Stimulated activated CD4-positive, alpha-beta T cell treated with anti-CD3 and anti-CD28 coated beads, Interleukin-12 subunit alpha, Interleukin-12 subunit beta, amount 100 ng/mL, for 48 hours (primary cell): ENCODE measurements at places on chromosomes 2 and 18.

- no peak for DNase-seq
Observed at GRCh38 chr2:165594935-165595255, 125.4 kb downstream of the CSRNP3 start.

- no peak for DNase-seq
Observed at GRCh38 chr2:196170606-196171247, 651 bp downstream of the STK17B start.

GRCh38 chr2:44553456-44553855, 191.7 kb downstream of the CAMKMT start:
- DNase-seq = no peak

DNA sequence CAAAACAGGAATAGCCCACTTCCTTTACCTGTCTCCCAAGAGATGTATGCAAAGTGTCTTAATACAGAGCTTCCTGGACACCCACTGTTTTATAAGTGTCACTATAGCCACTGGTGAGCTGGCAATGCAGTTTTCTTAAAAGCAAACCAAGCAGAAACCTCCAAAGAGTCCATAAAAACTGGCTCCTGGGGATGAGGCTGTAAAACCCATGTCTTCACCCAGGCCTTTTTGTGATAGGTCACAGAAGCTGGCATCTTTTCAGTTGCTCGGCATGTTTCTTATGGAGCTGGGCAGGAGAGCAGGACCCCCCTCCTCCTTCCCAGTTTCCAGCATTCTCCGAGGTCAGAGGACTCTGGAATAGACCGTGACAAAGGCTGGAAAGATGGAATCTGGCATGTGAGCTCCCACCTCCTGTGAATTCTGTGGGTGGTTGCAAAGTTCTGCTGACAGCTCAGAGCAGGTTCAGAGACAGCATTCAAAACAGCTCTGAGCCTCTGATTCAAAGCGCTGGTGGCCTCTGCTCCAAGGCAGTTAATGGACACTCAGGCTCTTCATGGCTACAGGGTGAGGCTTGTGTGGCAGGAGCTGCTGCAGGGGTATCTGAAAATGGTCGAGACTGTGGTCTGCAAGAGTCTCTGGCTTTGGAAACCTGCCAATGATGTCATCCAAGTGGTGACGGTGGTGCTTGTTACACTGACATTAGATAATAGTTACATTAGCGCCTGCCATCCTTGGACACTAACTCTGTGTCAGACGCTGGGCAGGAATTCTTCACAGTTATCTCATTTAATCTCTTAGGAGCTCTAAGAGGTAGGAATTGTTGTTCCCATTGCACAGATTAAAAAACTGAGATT, 283.4 kb downstream of the CLIP4 start:
- no peak for DNase-seq

- no peak for DNase-seq
Observed at GRCh38 chr2:237754182-237754581, 44.4 kb upstream of the RBM44 start.

GRCh38 chr2:212173756-212174510, 364.7 kb downstream of the ERBB4 start:
- no peak for DNase-seq

GRCh38 chr2:62760555-62760954, 55.0 kb downstream of the EHBP1 start:
- no peak for DNase-seq

DNA sequence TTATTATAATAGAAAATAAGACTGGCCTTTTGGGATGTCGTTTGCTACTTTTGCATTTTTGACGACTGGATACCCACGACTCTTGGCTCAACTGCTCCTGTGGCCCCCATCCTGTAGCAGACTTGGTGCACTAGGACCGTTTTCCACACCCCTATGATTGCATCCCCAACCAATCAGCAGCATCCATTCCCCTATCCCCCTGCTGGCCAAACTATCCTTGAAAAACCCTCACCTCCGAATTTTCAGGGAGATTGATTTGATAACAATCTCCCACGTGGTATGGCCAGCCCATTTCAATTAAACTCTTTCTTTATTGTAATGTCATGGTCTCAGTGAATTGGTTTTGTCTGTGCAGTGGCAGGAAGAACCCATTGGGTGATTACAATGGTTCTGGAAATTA, 37.9 kb upstream of the TTR start:
- no peak for DNase-seq

GRCh38 chr2:74682501-74682900, 28.5 kb downstream of the SEMA4F start:
- DNase-seq = no peak

DNA sequence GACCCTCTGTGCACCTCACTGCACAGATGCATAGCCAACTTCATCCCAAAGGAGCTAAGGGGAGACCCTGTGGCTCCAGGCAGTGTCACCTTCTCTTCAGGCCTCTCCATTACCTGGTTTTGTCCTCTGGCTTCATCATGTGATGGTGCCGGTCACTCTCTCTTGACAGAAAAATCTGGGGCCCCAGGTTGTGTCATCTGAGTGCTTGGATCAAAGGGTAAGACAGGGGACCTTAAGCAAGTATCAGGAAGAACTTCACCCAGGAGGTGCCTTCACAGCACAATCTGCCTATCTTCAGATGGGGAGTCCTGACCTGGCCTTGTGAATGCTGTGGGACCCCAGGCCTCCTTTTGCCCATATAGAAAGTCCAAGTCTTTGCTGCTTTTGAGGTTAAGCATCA, 104.4 kb downstream of the POLR1A start:
- DNase-seq = no peak

GRCh38 chr2:66460031-66460430, 25.1 kb downstream of the MEIS1 start:
- DNase-seq = no peak

DNA sequence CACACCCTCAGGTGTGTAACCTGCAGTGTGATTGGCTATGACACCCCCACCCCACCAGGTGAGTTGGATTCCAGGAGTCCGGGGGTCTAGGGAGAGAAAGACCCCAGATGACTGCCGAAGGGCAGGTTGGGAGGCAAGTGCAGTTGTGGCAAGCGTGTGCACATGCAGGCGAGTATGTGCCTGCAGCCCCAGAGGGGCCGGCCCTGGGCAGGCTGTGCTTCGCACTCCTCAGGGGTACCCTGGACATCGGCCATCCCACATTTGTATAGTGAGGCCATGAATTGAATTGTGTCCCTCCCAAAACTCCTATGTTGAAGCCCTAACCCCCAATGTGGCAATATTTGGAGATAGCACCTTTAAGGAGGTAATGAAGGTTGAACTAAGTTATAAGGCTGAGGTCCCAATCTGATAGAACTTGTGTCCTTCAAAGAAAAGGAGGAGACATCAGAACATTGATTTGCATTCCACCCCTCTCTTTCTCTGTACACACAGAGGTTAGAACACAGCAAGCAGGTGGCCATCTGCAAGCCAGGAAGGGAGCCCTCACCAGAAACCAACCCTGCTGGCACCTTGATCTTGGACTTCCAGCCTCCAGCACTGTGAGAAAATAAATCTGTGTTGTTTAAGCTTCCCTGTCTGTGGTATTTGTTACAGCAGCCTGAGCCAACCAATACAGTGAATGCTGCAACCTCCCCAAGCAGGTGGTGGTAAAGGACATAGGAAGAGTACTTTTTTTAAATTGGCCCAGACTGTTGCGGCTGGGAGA, 241.8 kb downstream of the TFCP2L1 start:
- DNase-seq = no peak

DNA sequence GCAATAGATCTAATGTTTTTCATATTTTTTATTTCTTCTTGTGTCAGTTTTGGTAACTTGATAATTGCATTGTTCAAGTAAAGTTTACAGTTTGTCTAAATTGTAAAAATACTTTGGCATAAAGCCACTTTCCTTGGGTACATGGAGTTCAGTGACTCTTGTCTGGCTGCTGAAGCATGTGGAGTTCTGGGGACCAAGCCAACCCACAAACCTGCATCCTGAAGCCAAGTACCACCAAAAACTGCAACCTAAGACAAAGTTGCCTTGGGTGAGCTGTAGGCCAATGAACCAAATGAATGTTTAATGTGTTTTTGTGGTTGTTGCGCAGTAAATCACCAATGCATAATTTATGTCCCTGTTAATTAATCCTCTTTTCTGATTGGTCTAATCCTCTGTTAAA, 872.6 kb downstream of the BCL11A start:
- DNase-seq = no peak

DNA sequence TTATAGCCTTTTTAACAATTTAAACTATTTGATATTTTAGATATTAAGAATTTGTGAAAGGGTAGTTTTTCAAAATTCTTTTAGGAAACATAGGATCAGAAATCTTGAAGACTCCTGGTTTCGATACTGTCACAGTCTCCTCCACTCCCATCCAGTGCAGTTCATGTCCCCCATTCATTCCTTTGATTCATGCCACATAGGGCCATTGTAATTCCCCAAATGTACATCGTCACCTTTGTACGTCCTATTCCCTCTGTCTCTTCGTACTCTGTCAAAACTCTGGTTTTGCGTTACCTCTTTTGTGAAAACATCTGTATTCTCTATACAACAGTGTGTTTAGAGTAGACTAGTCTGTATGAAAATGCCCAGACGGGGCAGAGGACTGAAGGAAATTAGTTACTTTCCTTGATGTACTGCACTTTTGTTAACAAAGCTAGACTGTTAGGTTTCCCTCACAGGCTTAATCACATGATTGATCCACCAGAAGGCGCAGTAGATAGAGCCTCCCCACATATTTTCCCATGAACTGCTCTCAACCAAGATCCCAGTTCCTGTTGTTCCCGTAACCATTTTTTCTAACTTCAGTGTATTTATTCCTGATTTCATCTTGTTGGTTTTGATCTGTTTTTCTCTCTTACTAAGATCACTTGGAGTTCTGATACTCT, 2.5 kb downstream of the MRPL35 start:
- no peak for DNase-seq

- DNase-seq = no peak
Observed at GRCh38 chr2:223597076-223597475, 5.1 kb downstream of the SCG2 start.

- no peak for DNase-seq
Observed at GRCh38 chr18:8468191-8468590, 141.0 kb upstream of the RAB12 start.

GRCh38 chr18:6219116-6219717, 195.5 kb downstream of the L3MBTL4 start:
- no peak for DNase-seq

GRCh38 chr2:9807555-9808305, 35.5 kb upstream of the TAF1B start:
- no peak for DNase-seq

GRCh38 chr18:57900906-57901435, 97.9 kb upstream of the ATP8B1 start:
- DNase-seq = no peak

DNA sequence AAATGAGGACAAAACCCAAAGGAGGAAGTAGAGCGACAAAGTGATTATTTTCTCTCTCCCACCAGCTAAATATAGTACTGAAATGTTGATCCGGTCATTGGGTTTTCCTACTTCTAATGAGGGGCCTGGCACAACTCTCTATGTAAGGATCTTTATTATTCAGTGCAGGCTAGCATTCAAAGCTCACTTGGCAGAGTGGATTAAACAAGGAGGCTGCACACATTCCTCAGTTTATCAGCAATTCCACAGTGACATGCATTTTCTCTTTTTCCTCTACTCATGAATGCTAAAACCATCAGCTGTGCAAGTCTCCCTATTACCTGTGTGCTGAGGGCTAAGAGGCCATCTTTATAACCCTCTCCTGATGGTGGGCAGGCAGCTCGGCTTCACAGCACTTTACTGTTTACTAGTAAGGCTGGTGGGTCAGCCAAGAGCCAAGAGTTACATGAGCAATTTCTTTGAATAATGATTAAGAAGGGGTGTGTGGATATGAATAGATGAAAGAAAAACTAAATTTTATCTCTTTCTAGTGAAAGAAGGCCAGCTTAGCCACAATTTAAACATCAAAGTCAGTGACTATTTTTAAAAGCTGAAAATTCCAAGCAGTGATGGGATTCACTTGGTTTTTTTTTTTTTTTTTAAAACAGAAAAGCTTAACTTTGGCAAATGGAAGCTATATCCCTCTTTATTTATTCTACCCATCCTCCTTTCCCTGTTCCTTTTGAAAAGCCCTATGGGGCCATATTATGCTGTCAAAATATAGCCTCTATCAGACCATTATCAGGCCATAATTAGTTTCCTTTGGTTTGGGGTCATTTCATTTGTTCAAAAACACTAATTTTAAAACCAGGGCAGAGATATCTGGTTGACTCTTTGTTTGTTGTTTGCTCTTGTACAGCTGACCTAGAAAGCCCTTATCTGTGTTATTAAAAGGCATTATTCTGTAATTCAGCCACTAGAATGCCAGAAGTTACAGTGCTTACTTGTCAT, 111.0 kb downstream of the RBM43 start:
- no peak for DNase-seq

DNA sequence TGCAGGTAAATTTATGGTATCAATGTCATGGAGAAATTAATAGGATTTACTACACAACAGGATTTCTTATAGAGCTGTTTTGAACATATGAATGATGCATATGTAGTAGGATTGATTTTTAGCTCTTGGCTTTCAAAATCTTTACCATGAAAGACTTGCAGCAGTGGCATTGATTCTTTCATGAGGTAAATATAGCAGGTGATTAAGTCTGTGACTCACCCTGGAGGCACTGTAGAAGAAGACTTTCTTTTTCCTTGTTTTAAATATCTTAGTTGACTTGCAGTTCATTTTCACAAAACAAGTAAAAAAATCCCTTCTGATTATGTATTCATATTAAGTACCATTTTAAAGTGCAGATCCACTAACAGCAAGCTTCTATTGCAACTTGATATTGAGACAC, 463.0 kb downstream of the FBXO15 start:
- DNase-seq = no peak

DNA sequence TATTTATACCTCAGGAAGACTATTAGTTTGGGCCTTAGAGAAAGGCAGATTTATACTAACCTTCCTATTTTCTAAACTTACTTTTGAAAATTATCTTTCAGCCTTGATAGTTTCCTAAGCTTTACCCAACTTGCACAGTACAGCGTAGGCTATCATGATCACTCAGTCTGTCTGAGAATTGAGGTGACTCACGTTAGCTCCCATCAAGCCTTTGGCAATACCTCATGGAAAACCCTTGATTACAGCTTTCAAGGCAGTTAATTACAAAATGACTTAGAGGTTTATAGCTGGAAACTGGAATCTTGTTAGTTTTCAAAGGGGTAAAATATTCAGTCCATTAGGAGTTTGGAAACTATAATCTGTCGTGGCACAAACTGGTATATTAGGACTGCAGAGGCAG, 26.4 kb upstream of the ARMC9 start:
- no peak for DNase-seq

- no peak for DNase-seq
Observed at GRCh38 chr2:189557373-189557772, 23.2 kb downstream of the SLC40A1 start.

DNA sequence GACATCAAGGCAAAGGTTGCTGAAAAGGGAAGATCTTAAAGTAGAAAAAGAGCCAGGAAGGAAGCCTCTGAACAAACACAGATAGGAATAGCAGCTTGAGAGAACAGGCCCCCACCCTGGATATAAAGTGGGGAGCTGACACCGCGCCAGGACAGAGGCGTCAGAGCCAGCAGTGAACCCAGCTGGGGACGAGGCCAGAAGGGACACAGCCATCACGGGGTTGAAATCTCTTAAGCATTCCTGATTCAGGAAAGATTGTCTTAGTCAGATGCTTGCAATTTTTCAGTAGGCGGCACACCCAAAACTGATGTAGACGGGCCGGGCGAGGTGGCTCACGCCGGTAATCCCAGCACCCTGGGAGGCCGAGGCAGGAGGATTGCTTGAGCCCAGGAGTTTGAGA, 93.8 kb upstream of the PHLPP1 start:
- DNase-seq = no peak
